ENCODE measurements at places on chromosomes 7 and 10. TPM values are rescaled to one million over a fixed set of nuclear protein-coding genes. Genes with fewer than 3 reads are reported as not detected.

ACTR3C gene
- 0.47 TPM for total RNA-seq

ITPRID1 gene
- total RNA-seq, result not detected

STOX1 gene
- 2.5 TPM for total RNA-seq

P4HA1 gene
- 103 TPM for total RNA-seq

- H3K27me3 ChIP-seq, result no peaks in the 10 kb centered on the region
- DNase-seq, result no peak
- H3K36me3 ChIP-seq, result peaks cover 71% of the 10 kb centered on the region
- H3K27ac ChIP-seq, result no peak overlapping the region
- no peak overlapping the region for H3K4me3 ChIP-seq
- peaks cover 12% of the 10 kb centered on the region for H3K4me1 ChIP-seq
Measured at GRCh38 chr7:47394216-47394615, 187.7 kb downstream of the TNS3 start.

- H3K36me3 ChIP-seq, result no peaks in the 10 kb centered on the region
- H3K4me1 ChIP-seq, result no peaks in the 10 kb centered on the region
- peaks cover 9% of the 10 kb centered on the region for H3K27me3 ChIP-seq
- no peak overlapping the region for H3K4me3 ChIP-seq
- no peak for DNase-seq
- H3K27ac ChIP-seq, result no peak overlapping the region
Measured at GRCh38 chr7:3138997-3139396, 95.3 kb upstream of the CARD11 start.

DNA sequence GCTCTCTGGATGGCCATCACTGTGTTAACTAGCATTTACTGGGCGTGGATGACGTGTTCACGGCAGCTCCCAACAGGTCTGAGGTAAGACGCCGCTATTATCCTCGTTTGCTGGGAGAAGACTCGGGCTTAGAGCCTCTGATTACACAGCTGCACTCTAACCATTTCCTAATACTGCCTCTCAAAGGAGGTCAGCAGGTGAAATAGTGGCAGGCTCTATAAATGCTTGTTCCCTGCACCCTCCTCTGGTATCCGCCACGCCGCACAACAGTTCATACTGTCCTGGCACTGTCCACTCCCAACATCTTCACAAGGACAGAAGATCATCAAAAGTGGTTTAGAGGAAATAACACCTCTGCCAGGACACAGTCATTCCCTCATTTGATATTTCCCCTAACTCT is 28.3 kb downstream of the HIPK2 start:
- no peak overlapping the region for H3K4me3 ChIP-seq
- no peak for DNase-seq
- H3K27me3 ChIP-seq, result no peaks in the 10 kb centered on the region
- no peak overlapping the region for H3K27ac ChIP-seq
- H3K4me1 ChIP-seq, result peaks cover 21% of the 10 kb centered on the region
- H3K36me3 ChIP-seq, result peaks cover 6% of the 10 kb centered on the region

Measured in mesothelial cell of epicardium (in vitro differentiated cells).